ENCODE measurements at places on chromosomes 5 and 9.

GRCh38 chr5:28855626-28856025 is 1817.2 kb upstream of the CDH9 start:
- DNase-seq: no peak

DNA sequence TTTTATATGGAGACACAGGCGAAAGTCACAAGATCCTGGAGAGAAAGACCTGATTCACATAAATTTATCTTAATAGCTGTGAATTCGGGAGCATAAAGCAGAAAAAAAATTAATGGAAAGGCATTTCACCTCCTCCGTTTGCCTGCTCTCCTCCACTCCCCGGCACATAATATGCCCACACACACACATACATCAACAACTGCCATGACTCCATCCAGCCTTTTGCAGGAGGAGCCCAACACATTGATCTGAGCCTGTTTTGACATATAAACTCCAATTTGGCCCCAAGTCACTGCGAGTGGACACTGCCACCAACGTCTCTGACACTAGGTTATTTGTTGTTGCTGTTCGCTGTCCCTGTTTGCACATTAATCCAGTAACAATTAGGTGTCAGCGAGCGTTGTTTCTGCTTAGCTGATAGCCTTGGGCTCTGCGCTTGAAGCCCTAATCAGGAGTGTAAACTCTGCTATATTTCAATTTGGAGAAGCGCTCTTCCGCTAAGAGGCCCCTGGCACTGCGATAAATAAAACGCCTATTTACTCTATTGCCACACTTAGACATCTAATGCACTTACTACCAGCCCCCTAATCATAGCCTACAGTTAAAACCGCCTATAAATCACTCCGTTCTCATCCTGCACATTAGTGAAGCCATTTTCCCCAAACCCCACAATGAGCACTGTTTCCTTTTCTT is 195.8 kb upstream of the TBCA start:
- DNase-seq: no peak

GRCh38 chr5:148956477-148957385 is 106.1 kb downstream of the SH3TC2 start:
- DNase-seq: no peak

DNA sequence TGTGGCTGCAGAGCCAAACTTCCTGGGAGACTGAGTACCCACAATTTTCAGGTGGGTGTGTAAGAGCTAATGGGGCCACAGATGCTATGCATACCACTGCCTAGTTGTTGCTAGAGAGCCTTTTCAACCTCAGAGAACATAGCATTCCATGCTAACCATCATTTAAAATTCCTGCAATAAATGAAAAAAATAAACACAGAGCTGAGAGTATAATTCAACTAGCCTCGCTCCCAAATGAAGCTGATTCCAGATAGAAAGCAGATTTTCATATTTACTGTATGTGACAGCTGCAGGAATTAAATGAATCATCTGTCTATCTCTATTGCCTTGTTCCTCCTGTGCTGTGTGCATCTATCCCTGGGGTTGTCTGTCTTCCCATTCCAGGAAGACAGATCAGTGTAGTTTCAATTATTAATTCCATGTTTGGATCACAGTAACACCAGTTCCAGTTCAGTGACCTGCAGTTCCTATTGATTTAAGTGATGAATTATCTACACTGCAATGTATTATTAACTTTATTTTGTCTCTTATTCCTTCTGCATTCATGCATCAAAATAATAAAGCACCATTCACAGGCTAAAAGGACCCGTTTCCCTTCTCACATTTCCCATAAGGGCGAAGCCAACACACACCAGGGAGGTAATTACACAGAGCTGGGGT is 324.5 kb downstream of the SLIT3 start:
- DNase-seq: no peak

GRCh38 chr5:139961435-139962157 is 81.5 kb downstream of the NRG2 start:
- no peak for DNase-seq

GRCh38 chr9:134983074-134983473 is 65.4 kb upstream of the FCN1 start:
- no peak for DNase-seq

- DNase-seq: no peak
These were observed 104.2 kb downstream of the MELK start for GRCh38 chr9:36676778-36677485.

- no peak for DNase-seq
These were observed 8.3 kb upstream of the AFF4 start for GRCh38 chr5:132971483-132972435.

GRCh38 chr5:172858990-172859811 is 25.1 kb downstream of the ERGIC1 start:
- no peak for DNase-seq

DNA sequence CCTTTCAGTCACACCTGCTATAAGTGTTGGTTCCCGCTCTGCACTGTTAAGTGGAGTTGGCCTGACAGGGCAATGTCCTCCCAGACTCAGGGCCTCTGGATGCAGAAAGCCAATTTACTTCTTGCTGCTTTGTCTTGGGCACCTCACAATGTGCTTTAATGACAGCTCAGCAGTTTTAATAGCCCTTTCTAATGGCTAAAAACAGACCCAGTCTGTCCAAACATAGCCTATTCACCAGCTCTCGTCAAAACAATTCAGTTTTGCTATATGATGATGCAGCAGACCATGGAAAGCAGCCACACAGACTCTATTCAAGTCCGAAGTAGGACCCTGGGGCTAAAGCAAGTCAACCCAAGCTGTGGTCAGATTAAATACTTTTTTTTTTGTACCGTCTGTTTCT is 529.1 kb upstream of the SEMA6A start:
- DNase-seq: no peak

- peak; percentile 40 for DNase-seq
These were observed 42.1 kb upstream of the STXBP1 start for GRCh38 chr9:127569886-127570401.

DNA sequence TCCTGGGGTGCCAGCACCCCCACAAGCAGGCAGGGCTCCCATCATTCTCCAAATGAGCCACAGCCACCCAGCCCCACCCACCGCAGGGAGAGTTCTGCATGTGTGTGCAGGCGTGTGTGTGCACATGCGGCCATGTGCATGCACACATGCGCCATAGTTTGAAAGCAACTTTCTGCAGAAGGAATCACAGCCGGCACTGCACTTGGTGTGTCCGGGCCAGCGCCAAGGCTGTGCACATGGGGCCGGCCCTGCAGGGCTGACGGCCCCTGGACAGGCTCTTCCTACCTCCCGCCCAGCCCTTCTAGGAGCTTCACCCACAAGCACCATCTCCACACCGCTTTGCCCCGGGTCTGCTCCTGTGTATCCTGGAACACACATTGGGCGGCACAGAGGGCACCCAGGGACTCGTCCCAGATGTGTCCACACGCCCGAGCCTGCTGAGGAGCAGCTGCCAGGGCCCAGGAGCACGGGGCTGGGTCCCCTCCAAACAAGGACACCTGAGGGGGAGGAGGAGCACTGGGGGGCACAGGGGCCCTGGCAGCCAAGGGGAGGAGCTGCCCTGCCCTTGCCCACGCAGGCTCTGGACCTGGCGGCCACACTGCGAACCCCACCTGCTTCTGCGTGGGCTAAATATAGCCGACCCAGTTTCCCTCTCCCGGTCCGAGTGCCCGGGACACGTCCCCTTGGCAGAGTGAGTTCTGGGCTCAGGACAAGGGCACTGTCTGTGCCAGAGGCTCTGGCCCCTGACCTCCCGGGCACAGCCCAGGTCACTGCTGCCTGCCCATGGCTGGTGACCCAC is 19.1 kb downstream of the TPPP start:
- no peak for DNase-seq

DNA sequence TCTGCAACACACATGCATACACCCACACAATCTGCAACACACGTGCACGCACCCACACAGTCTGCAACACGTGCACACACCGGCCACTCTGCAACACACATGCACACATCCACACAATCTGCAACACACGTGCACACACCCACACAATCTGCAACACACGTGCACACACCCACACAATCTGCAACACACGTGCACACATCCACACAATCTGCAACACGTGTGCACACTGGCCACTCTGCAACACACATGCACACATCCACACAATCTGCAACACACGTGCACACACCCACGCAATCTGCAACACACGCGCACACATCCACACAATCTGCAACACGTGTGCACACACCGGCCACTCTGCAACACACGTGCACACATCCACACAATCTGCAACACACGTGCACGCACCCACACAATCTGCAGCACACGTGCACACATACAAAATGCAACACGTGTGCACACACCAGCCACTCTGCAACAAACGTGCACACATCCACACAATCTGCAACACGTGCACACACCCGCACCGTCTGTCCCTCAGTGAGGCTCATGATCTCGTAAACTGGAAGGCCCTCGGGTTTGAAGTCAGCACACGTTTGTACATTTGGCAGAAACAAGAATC is 18.4 kb downstream of the PLEKHG4B start:
- no peak for DNase-seq

DNA sequence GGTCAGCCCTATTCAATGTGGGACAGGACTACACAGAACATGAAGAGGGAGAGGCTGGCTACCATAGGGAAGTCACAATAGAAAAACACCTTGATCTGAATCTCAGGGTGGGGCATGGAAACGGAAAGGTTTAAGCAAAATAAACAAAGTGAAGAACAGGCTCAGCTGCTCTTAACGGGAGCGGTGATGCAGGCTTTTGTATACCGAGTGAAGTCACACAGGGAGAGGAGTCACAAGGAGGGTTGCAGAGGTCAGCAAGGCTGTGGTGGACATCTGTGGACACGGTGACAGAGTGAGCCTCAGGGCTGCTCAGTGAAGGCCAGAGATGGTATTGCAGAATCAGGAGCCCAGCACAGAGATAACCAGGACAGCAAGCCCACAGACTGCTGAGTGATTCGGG is 30.6 kb upstream of the SEMA4D start:
- no peak for DNase-seq

DNA sequence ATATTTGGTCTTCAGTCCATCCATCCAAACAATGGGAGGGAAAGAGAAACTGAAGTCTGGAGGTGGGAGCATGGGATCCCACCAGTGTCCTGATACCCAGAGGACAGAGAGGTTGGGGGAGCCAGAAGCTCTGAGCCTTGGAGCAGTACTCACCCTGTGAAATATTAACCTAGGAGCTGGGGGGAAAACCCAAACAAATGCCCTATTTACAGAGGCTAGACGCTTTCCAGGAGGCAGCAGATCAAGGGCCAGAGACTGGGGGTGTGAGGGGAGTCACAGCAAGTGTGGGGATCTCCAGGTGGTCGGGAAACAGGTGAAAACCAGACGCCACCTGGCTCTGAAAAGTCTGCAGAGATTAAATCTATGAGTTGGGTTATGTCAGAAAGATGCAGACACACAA is 6.2 kb downstream of the ZER1 start:
- DNase-seq: no peak

Data from central memory CD4-positive, alpha-beta T cell (primary cell).